ENCODE measurements at places on chromosomes 12 and 14. TPM values are rescaled to one million over a fixed set of nuclear protein-coding genes. Genes with fewer than 3 reads are reported as not detected.

TPPP2 gene
- not detected for total RNA-seq

CIROP gene
- not detected for total RNA-seq

OTOGL gene
- total RNA-seq, result 0.73 TPM

SALL2 gene
- 149 TPM for total RNA-seq

RAB35 gene
- total RNA-seq, result 63.0 TPM

GRCh38 chr12:16603916-16604575 is 1.9 kb downstream of the LMO3 start:
- no peaks in the 10 kb centered on the region for H3K27me3 ChIP-seq
- peaks cover 7% of the 10 kb centered on the region for H3K36me3 ChIP-seq
- H3K4me1 ChIP-seq, result peaks cover 37% of the 10 kb centered on the region
- peak overlapping the region; percentile 55 for H3K4me3 ChIP-seq
- DNase-seq, result no peak

- H3K4me3 ChIP-seq, result no peak overlapping the region
- no peak for DNase-seq
- H3K36me3 ChIP-seq, result no peaks in the 10 kb centered on the region
- H3K27ac ChIP-seq, result no peak overlapping the region
- H3K4me1 ChIP-seq, result no peaks in the 10 kb centered on the region
Measured at GRCh38 chr12:29110506-29111442, 38.3 kb upstream of the FAR2 start.

- H3K27ac ChIP-seq, result no peak overlapping the region
- H3K4me1 ChIP-seq, result no peaks in the 10 kb centered on the region
- H3K27me3 ChIP-seq, result no peaks in the 10 kb centered on the region
Measured at GRCh38 chr12:53060721-53061276, 10.9 kb downstream of the TNS2 start.

DNA sequence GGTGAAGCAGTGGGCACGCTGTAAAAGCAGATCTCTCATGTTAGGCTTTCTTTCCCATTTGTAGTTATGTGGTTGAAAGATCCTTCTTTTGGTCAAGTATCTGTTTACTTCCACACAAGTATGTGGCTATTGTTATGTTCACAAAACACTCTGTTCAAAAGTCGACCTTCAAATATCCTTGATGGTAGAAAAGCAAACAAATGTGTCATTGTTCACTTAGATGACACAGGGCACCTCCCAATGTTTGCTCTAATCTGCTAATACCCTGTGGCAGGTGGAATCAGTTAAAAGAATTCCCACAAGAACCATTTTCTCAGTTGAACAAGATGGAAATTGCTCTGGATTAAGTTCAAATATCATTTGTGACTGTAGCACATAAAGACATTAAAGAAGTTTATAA is 43.6 kb upstream of the NAA30 start:
- H3K36me3 ChIP-seq, result no peaks in the 10 kb centered on the region
- no peaks in the 10 kb centered on the region for H3K4me1 ChIP-seq
- no peak overlapping the region for H3K4me3 ChIP-seq
- no peak for DNase-seq
- no peak overlapping the region for H3K27ac ChIP-seq

GRCh38 chr12:22164139-22164538 is 118.1 kb downstream of the CMAS start:
- no peak overlapping the region for H3K4me3 ChIP-seq
- H3K27ac ChIP-seq, result no peak overlapping the region
- H3K4me1 ChIP-seq, result no peaks in the 10 kb centered on the region
- DNase-seq, result no peak
- no peaks in the 10 kb centered on the region for H3K27me3 ChIP-seq

Measured in A673 (cell line).